ENCODE measurements at places on chromosomes 5 and 9. TPM values are rescaled to one million over a fixed set of nuclear protein-coding genes. Genes with fewer than 3 reads are reported as not detected.

- DNase-seq: no peak
Measured at GRCh38 chr9:35322075-35322885, 160.5 kb downstream of the UNC13B start.

- H3K27me3 ChIP-seq: no peaks in the 10 kb centered on the region
- no peak overlapping the region for H3K4me3 ChIP-seq
- H3K4me1 ChIP-seq: no peaks in the 10 kb centered on the region
- no peaks in the 10 kb centered on the region for H3K36me3 ChIP-seq
- peak overlapping the region; percentile 24 for H3K27ac ChIP-seq
Measured at GRCh38 chr9:114174876-114175771, 19.8 kb downstream of the COL27A1 start.

GRCh38 chr9:91075279-91075678 lies 273.7 kb downstream of the SYK start:
- no peak overlapping the region for H3K4me3 ChIP-seq
- H3K36me3 ChIP-seq: no peaks in the 10 kb centered on the region
- H3K27me3 ChIP-seq: no peaks in the 10 kb centered on the region
- no peaks in the 10 kb centered on the region for H3K4me1 ChIP-seq

- no peak overlapping the region for H3K4me3 ChIP-seq
- no peaks in the 10 kb centered on the region for H3K27me3 ChIP-seq
- H3K4me1 ChIP-seq: no peaks in the 10 kb centered on the region
- H3K36me3 ChIP-seq: no peaks in the 10 kb centered on the region
- H3K27ac ChIP-seq: no peak overlapping the region
Measured at GRCh38 chr5:136309932-136310598, 55.3 kb downstream of the TRPC7 start.

DNA sequence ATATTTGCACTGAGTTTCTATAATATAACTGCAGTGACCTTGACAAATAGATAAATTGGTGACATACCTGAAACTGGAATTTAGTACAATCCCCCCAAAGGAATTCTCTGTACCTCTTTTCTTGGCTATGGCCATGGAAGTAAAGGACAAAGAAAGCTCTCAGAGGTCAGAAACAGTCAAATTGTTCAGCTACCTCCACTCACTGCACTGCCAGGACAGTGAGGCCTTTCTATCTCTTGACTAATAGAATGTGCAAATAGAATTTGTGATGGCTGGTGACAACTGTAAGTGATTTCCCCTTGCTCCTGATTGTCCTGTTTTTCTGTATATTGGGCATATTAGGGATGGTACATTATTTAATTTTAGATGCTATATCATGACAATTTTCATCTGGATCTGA lies 67.1 kb downstream of the CCDC192 start:
- H3K36me3 ChIP-seq: no peaks in the 10 kb centered on the region
- H3K27ac ChIP-seq: no peak overlapping the region
- H3K27me3 ChIP-seq: no peaks in the 10 kb centered on the region
- no peak overlapping the region for H3K4me3 ChIP-seq

- peaks cover 26% of the 10 kb centered on the region for H3K27me3 ChIP-seq
- no peaks in the 10 kb centered on the region for H3K36me3 ChIP-seq
- H3K27ac ChIP-seq: no peak overlapping the region
Measured at GRCh38 chr5:1665231-1665630, 134.4 kb downstream of the MRPL36 start.

GRCh38 chr9:100587375-100587774 lies 9.5 kb downstream of the CAVIN4 start:
- DNase-seq: no peak
- H3K4me1 ChIP-seq: no peaks in the 10 kb centered on the region
- no peaks in the 10 kb centered on the region for H3K36me3 ChIP-seq
- no peak overlapping the region for H3K27ac ChIP-seq
- no peaks in the 10 kb centered on the region for H3K27me3 ChIP-seq

DNA sequence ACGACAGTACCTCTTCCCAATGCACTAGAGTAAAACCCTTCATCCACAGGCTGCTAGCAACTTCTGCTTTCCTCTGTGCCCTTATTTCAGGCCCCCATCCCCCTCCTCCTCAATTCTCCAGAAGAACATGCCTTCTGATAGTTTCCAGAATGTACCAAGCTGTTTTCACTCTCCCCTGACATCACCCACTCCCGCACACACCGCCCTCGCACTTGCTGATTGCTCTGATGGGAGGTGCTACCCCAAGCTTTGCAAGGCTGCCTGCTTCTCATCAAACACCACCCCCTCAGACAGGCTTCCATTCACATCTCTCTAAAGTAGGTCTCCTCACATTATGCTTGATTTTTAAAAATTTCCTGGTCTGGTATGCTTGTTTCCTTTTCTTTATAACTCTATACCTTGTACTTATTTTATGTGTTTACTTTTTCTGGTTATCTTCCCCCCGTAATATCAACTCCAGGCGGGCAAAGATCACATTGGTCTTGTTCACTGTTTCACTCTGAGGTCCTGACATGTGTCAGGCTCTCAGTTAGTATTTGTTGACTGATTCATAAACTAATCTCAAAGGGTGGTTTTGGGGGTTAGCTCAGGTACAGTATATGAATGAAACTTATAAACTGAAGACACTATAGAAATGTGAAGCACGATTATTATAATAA lies 91.0 kb upstream of the C9orf72 start:
- no peaks in the 10 kb centered on the region for H3K36me3 ChIP-seq
- H3K27ac ChIP-seq: peak overlapping the region; percentile 78
- peak; percentile 64 for DNase-seq
- no peak overlapping the region for H3K4me3 ChIP-seq
- H3K27me3 ChIP-seq: no peaks in the 10 kb centered on the region
- no peaks in the 10 kb centered on the region for H3K4me1 ChIP-seq

- no peak overlapping the region for H3K4me3 ChIP-seq
- H3K36me3 ChIP-seq: no peaks in the 10 kb centered on the region
- no peaks in the 10 kb centered on the region for H3K27me3 ChIP-seq
- DNase-seq: no peak
Measured at GRCh38 chr5:126948453-126948852, 81.9 kb downstream of the MARCHF3 start.

DNA sequence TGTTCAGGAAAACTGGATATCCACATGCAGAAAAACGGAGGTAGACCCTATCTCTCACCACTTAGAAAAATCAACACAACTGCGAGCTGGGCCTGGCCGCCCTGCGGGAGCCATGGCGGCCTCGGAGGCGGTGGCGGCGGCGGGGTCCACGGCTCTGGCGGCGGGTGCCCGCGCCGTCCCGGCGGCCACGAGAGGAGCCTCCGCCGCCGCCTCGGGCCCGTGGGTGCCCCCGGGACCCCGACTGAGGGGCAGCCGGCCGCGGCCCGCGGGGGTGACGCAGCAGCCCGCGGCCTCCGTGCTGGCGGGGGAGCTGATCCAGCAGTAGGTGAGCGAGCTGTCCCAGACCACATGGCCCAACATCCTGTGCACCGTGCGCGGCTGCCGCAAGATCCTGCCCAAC lies 25.3 kb downstream of the FANCC start:
- no peak overlapping the region for H3K27ac ChIP-seq
- H3K4me3 ChIP-seq: no peak overlapping the region
- no peaks in the 10 kb centered on the region for H3K4me1 ChIP-seq
- no peaks in the 10 kb centered on the region for H3K36me3 ChIP-seq

DNA sequence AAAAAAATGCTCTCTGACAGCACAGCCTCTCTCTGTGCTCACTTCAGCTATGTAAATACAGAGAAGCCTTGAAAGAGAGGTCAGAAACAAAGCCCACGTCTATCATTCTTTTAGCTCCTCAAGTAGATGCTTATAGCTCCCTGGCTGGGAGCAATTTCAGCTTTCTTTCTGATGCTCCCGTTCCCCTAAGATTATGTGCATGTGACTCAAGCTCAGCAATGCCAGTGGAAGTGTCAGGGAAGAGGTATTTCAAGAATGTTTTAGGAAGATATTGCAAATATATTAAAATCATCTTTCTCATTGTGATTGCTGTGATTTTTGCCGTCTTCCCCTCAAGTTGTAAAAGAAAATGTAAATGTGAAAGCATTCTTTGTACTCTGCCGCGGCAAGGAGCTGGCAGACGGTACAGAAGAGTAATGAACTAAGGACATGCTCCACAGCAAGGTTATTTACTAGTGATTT lies 1353.7 kb upstream of the ACO1 start:
- H3K27ac ChIP-seq: no peak overlapping the region
- H3K4me3 ChIP-seq: no peak overlapping the region
- no peaks in the 10 kb centered on the region for H3K36me3 ChIP-seq
- no peak for DNase-seq
- no peaks in the 10 kb centered on the region for H3K27me3 ChIP-seq
- H3K4me1 ChIP-seq: no peaks in the 10 kb centered on the region

DNA sequence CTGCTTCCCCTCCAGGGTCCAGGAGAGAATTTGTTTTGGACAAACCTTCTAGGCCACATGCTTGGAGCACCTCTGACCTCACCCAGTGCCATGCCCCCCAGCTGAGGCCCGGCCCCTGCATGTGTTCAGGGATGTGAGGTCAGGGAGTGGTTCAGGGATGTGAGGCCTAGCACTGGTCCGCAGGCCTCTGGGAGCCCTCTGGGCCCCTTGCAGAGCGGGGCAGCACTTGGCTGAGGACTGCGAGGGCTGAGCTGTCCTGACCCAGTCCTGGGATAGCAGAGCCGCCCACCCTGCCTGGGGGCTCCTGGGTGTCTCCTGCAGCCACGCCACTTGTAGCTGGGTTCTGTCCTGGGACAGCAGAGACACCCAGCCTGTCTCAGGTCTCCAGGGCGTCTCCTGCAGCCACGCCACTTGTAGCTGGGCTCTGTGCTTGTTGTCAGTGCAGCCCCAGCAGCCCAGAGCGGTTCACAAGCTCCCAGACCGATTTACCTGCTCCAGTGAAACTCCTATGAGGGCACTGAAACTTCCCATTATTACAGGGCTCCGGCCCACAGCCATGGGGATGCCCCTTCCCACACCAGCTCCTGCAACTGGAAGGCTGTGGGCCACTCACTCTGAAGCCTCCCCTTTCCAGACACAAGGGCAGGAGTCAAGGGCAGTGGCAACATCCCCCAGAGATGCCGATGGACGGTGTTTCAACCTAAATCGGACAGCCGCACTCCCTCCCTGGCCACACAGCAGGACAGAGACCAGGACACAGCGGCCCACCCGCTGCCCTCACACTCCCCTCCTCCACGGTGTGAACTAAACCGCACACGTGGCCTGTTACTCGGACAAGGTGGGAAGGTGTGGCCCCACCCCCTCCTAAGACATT lies 5.4 kb upstream of the CEP72 start:
- H3K27ac ChIP-seq: no peak overlapping the region
- H3K4me3 ChIP-seq: no peak overlapping the region
- DNase-seq: no peak
- H3K36me3 ChIP-seq: no peaks in the 10 kb centered on the region
- no peaks in the 10 kb centered on the region for H3K4me1 ChIP-seq

DNA sequence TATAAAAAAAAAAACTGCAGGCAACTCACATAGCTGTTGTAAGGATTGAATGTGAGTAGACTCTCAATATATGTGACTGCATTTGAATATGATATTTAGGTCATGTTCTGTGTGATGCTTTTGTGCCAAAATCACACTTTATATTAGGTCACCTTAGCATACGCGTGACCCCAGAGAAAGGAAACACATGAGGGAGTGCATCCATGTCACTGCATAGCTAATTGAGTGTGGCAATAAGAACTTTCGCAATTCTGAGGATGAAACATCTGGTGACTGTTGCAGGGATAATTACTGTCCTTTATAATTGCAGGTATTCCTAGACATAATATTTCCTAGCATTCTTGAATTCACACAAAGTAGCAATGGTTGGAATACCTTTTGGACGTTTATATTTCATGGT lies 459.5 kb upstream of the KLF4 start:
- no peak for DNase-seq
- no peaks in the 10 kb centered on the region for H3K27me3 ChIP-seq
- no peak overlapping the region for H3K27ac ChIP-seq
- no peaks in the 10 kb centered on the region for H3K4me1 ChIP-seq
- no peak overlapping the region for H3K4me3 ChIP-seq

DNA sequence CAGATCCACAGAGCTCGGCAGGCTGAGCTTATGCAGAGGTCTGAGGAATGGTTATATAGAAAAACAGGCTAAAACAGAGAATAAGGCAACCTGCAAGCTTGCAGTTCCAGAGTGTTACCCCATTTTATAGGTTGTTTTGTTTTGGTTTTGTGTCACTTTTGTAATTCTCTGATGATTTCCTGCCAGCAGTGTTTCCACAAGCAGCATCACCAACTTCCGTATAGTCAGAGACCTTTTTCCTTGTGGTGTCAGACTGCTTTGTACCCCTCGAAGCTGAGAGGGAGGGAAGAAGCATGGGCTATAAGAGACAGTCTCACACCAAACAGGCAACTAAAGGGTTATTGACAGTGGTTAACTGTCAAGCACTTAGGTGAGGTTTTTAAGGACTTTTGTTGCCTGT lies 61.8 kb downstream of the TLE4 start:
- H3K4me1 ChIP-seq: no peaks in the 10 kb centered on the region
- no peaks in the 10 kb centered on the region for H3K27me3 ChIP-seq
- H3K27ac ChIP-seq: no peak overlapping the region

GRCh38 chr5:161230221-161230620 lies 316.3 kb downstream of the GABRB2 start:
- no peaks in the 10 kb centered on the region for H3K27me3 ChIP-seq
- DNase-seq: peak; percentile 44
- no peaks in the 10 kb centered on the region for H3K36me3 ChIP-seq
- no peaks in the 10 kb centered on the region for H3K4me1 ChIP-seq
- H3K27ac ChIP-seq: no peak overlapping the region

DNA sequence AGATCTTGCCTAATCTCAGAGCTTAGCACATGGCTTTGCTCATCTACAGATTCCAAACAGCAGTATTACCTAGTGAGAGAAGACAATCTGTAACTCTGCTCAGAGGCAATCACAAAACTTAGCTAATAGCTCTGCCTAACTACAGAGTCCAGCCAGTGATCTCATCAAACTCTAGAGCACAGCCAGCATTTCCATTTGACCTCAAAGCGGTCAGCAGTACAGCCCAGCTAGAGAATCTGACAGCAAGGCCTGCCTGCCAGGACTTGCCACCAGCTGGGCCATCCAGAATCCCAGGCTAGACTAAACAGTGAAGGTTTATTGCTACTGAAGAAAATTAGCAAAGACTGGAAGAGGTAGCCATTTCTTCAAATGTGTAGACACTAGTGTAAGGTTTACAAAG lies 217.9 kb upstream of the VLDLR start:
- no peak overlapping the region for H3K27ac ChIP-seq
- DNase-seq: no peak
- H3K4me3 ChIP-seq: no peak overlapping the region
- no peaks in the 10 kb centered on the region for H3K4me1 ChIP-seq

PDZD2 gene
- 2.3 TPM for total RNA-seq

LVRN gene
- total RNA-seq: 0.90 TPM

CDC25C gene
- total RNA-seq: 4.3 TPM

TMEM161B gene
- total RNA-seq: 18.6 TPM

TRUB2 gene
- 40.0 TPM for total RNA-seq

TIFAB gene
- total RNA-seq: 0.07 TPM

CDH6 gene
- total RNA-seq: 0.52 TPM

ALDH1B1 gene
- 89.9 TPM for total RNA-seq

Data from colonic mucosa (tissue), 4 donors.